Upper lobe of left lung (tissue), 6 donors: ENCODE measurements at places on chromosomes 7 and 10. TPM values are rescaled to one million over a fixed set of nuclear protein-coding genes. Genes with fewer than 3 reads are reported as not detected.

DNA sequence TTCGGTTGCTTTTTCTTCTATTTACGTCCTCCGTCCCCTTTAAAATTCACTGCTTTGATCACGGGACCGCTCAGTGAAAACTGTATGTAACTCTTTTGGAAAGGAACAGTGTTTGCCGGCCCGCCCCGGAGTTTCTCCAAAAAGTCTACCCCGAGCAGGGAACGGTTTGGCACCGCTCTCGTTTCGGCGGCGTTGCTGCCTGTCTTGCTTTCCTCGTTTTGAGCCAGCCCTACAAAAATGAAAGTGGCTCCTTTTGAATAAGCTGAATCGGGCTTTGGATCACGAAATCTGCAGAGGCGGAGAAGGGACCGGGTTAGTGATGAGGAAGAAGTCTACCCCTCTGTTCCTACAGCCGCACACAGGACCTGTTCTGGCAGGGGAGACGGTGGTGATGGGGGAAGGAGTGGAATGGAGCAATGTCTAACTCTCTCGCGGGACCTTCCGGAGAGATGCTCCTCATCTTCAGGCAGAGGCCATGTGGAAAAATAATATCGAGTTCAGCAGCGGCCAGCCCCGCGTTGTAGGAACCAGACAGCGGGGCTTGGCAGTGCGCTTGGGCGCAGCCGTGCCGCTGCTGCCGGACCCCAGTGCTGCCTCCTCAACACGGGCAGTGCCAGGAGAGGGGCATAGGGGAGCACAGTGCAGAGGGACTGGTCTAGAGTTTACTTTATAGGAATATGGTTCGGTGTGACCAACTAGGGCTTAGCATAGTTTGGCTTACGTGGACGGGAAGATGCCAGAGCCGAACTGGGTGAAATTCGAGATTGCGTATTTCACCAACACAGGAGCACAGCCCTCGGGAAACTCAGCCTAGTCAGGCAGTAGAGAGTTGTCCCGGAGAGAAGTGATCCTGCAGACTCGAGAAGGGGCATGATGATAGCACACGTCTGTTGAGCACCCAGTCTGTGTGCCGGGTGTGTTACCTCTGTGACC lies 1.4 kb downstream of the HTRA1 start:
- DNase-seq, result no peak

The ALOX5 gene
- 686 TPM for total RNA-seq

DNA sequence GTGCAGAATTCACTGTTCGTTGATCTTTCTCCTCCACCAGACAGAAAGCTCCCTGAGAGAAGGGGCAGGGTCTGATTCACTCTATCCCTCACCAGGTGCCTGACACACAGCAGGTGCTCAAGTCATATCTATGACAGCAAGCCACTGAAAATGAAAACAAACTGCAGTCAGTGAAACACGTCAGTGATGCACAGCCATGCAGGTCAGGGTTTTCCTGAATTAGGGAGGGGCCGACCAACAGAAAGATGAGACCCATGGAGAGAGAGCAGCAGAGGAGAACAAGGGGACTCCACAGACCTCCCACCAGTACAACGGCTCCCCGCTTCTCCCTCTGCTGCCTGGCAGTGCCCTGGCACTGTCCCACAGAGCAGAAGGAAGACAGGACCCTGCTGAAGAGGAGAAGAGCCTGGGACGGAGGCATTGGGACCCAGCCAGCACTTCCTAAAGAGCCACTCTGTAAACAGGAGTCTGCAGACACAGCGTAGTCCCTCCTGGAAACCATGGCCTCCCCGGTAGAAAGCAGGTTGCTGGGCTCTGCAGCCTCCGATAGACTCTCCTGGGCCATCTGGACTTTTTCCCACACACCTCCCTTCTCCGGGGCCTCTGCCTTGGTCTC lies 50.3 kb downstream of the FAM53B start:
- DNase-seq, result no peak

DNA sequence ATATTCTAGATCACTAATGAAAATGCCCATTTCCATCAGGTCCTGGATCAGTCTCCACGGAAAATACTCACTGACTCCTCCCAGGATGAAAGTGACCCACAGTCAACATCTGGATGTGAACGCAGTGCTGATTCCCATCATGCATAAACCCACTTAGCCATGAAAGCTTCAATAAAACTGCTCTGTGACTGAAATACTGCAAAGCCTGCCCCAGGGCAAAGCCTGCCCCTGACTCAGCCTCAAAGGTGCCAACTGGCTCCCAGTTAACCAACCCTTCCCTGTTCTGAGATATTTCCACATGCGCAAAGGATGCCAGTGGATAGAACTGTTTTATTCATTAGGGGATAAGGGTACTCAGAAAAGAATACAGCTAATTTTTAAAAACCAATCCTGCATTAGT lies 24.0 kb downstream of the OSBPL3 start:
- DNase-seq, result no peak

The CD36 gene
- 108 TPM for total RNA-seq

The CALHM2 gene
- total RNA-seq, result 25.6 TPM

The PEX1 gene
- total RNA-seq, result 11.2 TPM

The OR2A42 gene
- 0.46 TPM for total RNA-seq

DNA sequence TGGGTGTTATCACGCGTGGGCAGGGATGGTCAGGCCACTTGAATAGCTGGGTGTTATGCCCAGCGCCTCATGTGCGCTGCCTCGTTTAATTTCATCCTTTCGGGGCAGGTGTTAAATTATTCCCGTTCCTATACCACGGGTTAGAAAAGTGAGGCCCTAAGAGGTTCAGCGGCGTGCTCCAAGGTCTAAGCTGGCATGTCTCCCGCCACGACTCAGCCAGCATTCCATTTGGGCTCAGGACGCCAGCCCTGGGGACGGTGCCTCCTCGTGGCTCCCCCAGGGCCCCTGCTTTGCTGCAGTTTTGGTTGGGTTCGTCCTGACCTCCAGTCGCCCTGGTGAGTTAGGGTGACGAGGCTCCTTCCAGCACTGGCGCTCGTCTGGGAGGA lies 124.5 kb downstream of the TRRAP start:
- no peak for DNase-seq

The NKX2-3 gene
- total RNA-seq, result not detected

- no peak for DNase-seq
Observed at GRCh38 chr7:75987026-75987804, 7.2 kb downstream of the TMEM120A start.

GRCh38 chr10:113458944-113459343 lies 93.9 kb upstream of the HABP2 start:
- DNase-seq, result no peak

DNA sequence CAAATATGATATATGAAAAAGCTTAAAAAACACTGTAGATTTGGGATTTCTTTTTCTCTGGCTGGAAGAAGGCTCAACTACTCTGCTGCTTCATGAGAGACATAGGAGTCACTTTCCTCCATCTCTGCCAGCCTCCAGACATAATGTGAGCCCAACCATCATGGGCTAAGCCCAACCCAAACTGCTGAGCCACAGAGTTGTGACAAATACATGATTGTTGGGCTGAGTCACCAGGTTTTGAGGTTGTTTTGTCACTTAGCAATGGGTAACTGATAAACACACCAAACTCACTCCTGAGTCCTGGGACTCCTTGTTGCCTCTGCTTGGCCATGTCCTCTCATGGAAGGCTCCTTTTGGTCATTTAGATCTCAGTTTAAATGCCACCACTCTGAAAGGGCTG lies 381.8 kb upstream of the FZD8 start:
- no peak for DNase-seq

The CTAGE8 gene
- 2.5 TPM for total RNA-seq

- DNase-seq, result no peak
Observed at GRCh38 chr7:83921271-83921940, 272.5 kb upstream of the SEMA3E start.

DNA sequence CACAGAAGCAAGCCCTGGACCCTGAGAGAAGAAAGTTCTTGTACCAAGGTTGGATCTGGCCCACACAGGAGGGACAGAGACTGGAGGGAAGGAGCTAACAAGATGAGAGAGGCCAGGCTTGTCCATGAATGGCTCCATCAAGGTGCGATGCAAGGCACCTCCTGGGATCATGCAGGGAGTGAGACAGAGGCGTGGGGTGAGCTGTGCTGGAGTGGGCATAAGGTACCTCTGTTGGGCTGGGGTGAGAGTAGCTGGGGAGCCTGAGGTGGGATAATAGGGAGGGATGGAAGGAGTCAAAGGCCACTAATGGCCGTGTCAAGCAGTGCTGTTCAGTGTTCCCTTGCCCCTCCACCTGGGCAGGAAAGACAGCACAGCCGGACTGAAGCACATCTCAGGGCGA lies 9.9 kb downstream of the TMEM72 start:
- no peak for DNase-seq

- no peak for DNase-seq
Observed at GRCh38 chr10:74406006-74406405, 255.0 kb downstream of the ADK start.

DNA sequence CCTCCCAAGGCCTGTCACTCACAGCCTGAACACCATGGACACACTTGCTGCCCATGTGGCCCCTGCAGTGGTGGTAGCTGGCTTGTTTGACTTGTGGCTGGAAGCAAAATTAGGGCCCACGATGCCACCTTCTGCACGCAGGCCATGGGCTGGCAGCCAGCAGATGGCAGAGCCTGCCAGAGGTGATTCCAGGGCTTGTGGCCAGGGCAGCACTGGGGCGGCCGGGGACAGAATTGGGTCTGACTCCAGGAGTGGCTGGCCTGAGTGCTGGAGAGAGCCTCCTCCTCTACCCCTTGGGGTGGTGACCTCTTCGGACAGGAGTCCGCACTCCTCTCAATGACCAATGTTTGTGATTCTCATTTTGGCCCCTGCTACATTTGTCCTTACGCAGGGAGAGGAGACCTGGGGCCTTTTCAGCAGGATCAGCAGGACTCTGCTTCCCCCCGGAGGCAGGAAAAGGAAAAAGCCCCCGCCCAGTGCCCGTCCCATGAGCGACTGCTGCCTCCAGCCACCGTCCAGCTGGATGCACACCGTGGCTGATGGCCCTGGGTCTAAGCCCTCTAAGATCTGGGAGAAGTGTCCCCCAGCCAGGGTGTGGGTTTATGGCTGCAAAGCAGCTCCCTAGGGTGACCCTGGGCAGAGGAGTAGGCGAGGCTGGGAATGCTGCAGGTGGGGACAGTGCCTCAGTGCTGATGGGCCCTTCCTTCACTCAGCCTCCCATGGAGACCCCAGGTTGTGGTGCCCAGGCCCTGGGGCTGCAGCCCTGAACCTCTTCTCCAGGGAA lies 26.5 kb downstream of the DNAJB12 start:
- peak; percentile 71 for DNase-seq

GRCh38 chr10:121084016-121084674 lies 233.0 kb downstream of the WDR11 start:
- DNase-seq, result no peak

DNA sequence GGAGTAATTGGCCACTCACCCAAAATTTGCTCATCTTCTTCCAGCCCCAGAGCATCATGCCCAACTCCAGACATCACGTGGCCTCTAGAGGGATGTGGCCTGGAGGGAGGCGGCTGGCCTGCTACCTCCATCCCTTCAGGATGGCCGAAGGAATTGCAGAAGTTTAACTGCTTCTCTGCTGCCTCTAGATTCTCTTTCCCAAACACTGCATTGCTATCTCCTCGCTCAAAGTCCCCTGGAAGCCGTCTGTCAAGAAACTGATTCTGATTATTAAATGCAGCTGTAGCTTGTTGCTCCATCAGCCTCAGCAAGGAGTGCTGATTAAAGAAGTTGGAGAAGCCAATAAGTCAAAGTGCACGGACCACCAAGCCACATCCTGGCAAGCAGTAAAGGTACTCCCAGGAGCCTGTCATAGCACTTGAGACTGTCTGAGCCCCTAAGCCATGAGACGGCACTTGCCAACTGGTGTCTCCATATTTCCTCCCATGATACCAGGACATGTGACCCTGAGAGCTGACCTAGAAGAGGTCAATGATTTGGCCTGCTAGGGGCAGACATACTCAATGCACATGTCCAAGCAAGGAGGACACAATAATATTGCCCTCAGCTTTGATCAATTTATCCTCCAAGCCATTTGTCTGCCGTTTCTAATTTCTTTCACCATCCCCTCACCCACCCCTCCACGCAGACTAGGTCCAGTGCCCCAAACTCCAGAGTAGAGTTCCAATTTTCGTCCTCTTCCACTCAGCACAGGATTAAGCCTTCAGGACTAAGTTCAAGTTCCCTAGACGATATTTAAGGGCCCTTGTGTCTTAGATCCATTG lies 84.2 kb downstream of the TBXAS1 start:
- DNase-seq, result no peak
